Camera-type eye (tissue), 1 donor: ENCODE measurements at places on chromosomes 7 and 10. TPM values are rescaled to one million over a fixed set of nuclear protein-coding genes. Genes with fewer than 3 reads are reported as not detected.

The ASB4 gene
- 1.0 TPM for total RNA-seq

The EMX2 gene
- 5.0 TPM for total RNA-seq

The LRRN3 gene
- 41.4 TPM for total RNA-seq

The TAS2R4 gene
- 5.6 TPM for total RNA-seq

The INMT gene
- 3.2 TPM for total RNA-seq

The OPN1SW gene
- 35.2 TPM for total RNA-seq

The CRHR2 gene
- 0.60 TPM for total RNA-seq

The ZC3HAV1L gene
- total RNA-seq: 34.2 TPM

The GATA3 gene
- 1.6 TPM for total RNA-seq

The FAM25G gene
- not detected for total RNA-seq

The ABCB1 gene
- total RNA-seq: 8.0 TPM

The FEZF1 gene
- total RNA-seq: 0.27 TPM

The BBS9 gene
- 98.9 TPM for total RNA-seq

The NPY4R gene
- total RNA-seq: 0.22 TPM

The SKIDA1 gene
- 11.4 TPM for total RNA-seq

The GIGYF1 gene
- total RNA-seq: 45.0 TPM

The MAP3K8 gene
- total RNA-seq: 12.0 TPM
